NK-92 treated with Interleukin-12 subunit alpha and Interleukin-12 subunit beta, amount 100 ng/mL, for 24 hours (cell line): ENCODE measurements at places on chromosomes 5 and 9.
A peak's percentile ranks its signal among the peaks of the same experiment; 100 is the strongest.

DNA sequence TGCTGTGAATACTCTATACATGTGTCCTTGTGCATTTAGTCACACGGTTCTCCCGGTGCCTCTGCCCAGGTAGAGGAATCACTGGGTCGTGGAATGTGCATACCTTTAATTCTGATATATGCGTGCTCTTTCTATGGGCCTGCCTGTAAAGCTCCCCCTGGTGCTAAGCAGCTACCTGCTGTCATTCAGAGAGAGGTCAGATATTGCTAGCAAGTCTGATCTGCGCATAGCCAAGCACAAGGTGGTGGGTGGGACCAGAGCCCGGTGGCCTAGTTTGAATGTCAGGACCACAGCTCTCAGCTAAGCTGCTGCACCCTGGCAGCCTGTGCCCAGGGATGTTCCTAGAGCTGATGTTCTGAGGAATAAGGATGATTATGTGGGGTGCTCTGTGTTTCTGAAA is 33.4 kb downstream of the TJP2 start:
- DNase-seq, result no peak

- no peak for DNase-seq
Measured at GRCh38 chr5:12902611-12903010, 998.4 kb upstream of the CTNND2 start.

DNA sequence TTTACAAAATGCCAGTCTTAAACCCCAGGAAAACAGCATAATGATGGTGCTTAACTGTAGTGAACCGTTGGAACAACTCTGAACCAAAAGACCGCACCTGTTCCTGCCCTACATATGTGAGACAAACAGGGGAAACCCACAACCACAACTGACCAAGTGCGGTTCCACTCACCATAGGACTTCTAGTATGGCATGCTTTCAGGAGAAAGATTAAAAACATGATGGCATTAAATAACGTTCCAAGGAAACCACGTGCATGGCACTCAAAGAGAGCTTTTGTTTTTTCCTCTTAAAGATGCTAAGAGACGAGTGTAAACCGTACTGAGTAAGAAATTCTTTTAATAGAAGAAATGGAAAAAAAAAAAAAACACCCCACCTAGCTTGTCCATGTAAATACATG is 119.8 kb downstream of the SSBP2 start:
- no peak for DNase-seq

GRCh38 chr9:124110307-124110915 is 98.8 kb downstream of the LHX2 start:
- DNase-seq, result no peak

DNA sequence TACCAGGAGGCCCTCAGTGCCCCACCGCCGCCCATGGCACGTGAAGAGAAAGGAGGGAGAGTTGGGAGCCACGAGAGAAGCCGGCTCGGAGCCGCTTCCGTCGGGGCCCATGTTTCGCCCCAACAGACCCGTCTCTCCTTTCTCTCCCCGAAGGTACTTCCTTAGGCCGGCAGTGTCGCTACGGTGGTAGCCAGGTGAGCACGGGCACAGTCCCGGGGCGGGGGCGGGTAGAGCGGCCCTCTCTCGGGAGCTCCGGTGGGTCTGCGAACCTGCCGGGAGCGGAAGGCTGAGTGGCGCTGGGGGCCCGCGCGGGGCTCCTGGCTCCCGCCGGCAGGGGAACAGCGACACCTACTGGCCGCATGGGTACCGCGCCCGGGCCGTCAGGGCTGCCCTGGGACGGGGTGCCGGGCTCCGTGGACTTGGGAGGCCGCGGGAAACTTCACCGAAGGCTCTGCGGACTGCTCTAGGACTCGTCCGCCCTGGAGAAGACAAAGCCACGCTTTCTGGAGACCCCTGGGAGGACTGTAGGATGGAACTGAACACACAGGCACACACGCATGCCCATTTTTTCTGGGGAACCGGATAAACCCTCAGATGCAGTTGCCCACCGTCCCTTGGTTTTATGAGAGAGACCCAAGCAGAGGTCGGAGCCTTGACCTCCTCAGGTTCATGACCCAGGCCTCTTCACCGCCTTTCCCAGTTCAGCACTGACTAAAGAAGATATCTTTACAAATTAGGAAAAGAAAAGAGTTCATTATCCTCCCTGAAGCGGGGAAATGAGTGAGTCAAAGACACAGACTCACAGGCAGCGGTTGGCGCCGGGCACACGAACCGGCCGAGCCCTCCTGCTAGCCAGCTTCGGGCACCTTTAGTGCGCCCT is 202.5 kb downstream of the MEF2C start:
- DNase-seq, result peak; percentile 31

DNA sequence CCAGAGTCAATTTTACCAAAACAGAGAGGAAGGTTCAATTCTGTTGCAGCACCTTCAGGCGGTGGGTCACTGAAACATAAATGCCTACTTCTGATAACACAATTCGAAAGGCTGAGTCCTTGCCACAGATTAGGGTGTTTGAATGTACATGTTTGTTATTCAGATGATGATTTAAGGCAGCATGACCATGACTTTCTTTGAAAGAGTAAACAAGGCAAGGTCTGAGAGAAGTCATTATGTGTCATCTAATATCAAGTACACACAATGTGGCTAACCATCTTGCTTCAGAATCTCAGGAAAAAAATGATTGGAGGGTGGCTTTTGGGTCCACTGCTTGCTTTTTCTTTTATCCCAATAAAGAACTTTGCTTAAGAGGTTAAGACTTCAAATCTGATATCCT is 457.5 kb downstream of the TAF11L14 start:
- DNase-seq, result no peak

- DNase-seq, result no peak
Measured at GRCh38 chr5:28374492-28374967, 1336.1 kb upstream of the CDH9 start.

DNA sequence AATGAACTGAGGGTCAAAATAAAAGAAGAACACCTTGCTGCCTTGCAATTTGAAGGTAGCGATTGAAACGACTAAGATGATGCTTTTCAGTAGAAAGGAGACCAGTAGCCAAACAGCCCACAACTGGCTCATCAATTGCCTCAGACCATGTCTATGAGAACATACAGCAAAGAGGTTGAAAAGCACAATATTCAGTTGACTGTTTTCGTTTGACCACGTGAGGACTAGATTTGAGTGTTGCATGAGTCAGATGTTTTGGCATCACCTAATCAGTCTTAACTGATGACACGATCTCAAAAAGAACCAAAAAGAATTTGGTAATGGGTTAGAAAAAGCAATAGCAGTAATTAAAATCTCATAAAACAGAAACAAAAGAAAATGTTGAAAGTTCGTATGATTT is 82.7 kb upstream of the IL7R start:
- DNase-seq, result no peak

DNA sequence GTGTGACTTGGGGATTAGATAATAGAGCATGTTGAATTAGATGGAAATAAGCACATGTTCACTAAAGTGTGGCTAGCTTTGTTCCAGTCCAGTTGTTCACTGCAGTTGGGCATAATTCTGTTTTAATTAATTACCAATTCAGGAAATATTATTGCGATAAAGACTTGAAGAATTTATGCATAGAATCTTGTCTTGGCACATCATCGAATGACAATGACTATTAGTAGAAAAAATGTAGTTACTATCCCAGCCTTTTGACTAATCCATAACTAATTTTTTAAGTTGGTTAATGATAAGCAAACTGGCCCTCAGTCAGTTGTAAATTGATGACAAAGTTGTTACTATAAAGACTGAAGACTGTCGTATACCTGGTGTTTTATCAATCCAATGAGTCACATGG is 10.5 kb downstream of the LNPEP start:
- DNase-seq, result no peak

GRCh38 chr5:31579558-31579957 is 47.5 kb downstream of the C5orf22 start:
- no peak for DNase-seq

- DNase-seq, result no peak
Measured at GRCh38 chr5:97547999-97548738, 365.1 kb upstream of the RIOK2 start.

DNA sequence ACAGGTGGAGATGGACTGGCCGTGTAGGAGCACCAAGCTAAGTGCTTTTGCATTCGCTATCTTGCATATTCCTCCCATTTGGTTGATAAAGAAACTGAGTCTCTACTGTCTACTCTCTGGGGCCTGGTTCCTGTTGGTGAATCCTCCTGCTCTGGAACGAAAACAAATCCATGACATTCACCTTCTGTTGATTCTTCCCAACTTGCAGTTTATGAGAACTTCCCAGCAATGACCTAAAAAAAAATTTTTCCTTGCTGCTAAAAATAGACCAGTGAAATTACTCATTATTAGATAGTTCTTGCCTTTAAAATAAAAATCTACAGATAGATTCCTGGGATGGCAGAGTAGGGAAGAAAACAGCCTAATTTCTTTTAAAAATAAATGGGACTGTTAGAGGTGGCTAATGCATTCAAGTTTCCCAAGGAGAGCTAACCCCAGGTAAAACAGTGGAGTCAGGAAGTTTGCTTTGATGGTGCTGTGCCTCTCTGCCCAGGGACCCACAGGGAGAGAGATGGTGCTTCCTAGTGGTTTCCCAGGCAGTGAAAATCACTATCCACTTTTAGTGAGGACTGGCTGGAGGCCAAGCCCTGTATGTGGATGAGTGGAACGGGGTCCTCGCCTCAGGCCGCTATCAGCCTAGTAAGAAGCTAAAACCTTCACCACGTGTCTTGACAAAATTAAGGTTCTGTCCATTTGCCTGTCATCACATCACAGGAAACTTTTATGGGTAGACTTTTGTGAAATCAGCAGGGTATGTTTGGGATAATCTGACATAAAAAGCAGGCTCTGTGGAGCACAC is 68.4 kb upstream of the NR3C1 start:
- no peak for DNase-seq
